ENCODE measurements at places on chromosomes 1 and 21. TPM values are rescaled to one million over a fixed set of nuclear protein-coding genes. Genes with fewer than 3 reads are reported as not detected.

MIXL1 gene
- total RNA-seq, result not detected

- H3K36me3 ChIP-seq, result no peaks in the 10 kb centered on the region
- no peak overlapping the region for H3K4me3 ChIP-seq
- H3K27me3 ChIP-seq, result no peaks in the 10 kb centered on the region
- H3K4me1 ChIP-seq, result peaks cover 12% of the 10 kb centered on the region
- DNase-seq, result no peak
These were observed 54.7 kb upstream of the GREM2 start for GRCh38 chr1:240666568-240667198.

- DNase-seq, result no peak
- no peak overlapping the region for H3K27ac ChIP-seq
- no peaks in the 10 kb centered on the region for H3K27me3 ChIP-seq
- H3K4me3 ChIP-seq, result no peak overlapping the region
These were observed 155.8 kb upstream of the ADAMTS5 start for GRCh38 chr21:27122686-27123085.

TNFRSF1B gene
- total RNA-seq, result 11.2 TPM

CCDC181 gene
- 0.29 TPM for total RNA-seq

TFF2 gene
- total RNA-seq, result not detected

GRCh38 chr1:150619576-150620509, 9.6 kb downstream of the ENSA start:
- no peak overlapping the region for H3K4me3 ChIP-seq
- peak overlapping the region; percentile 59 for H3K27ac ChIP-seq
- no peaks in the 10 kb centered on the region for H3K27me3 ChIP-seq
- DNase-seq, result peak; percentile 93
- peaks cover 55% of the 10 kb centered on the region for H3K36me3 ChIP-seq

GRCh38 chr1:78758506-78758905, 108.9 kb downstream of the IFI44 start:
- H3K4me1 ChIP-seq, result peaks cover 7% of the 10 kb centered on the region
- no peak overlapping the region for H3K27ac ChIP-seq
- H3K4me3 ChIP-seq, result no peak overlapping the region

C8B gene
- total RNA-seq, result not detected

DNA sequence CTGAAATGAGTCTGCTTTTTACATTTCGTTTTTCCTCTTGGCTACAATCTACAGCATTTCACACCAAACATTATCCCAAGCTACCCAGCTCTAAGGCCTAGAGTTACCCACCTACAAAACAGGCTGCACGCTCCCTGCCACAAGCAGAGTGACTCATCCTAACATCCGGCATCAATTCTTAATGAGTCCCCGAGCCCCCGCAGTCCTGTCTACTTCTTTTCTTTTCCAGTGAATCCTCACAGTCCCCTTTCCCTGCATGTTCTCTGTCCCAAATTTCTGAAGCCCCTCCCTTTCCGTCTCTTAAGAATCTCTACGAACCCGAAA, 650 bp downstream of the PCNX2 start:
- peak; percentile 90 for DNase-seq
- no peaks in the 10 kb centered on the region for H3K36me3 ChIP-seq
- H3K4me1 ChIP-seq, result peaks cover 11% of the 10 kb centered on the region
- H3K27ac ChIP-seq, result peak overlapping the region; percentile 62
- H3K4me3 ChIP-seq, result peak overlapping the region; percentile 87

DNA sequence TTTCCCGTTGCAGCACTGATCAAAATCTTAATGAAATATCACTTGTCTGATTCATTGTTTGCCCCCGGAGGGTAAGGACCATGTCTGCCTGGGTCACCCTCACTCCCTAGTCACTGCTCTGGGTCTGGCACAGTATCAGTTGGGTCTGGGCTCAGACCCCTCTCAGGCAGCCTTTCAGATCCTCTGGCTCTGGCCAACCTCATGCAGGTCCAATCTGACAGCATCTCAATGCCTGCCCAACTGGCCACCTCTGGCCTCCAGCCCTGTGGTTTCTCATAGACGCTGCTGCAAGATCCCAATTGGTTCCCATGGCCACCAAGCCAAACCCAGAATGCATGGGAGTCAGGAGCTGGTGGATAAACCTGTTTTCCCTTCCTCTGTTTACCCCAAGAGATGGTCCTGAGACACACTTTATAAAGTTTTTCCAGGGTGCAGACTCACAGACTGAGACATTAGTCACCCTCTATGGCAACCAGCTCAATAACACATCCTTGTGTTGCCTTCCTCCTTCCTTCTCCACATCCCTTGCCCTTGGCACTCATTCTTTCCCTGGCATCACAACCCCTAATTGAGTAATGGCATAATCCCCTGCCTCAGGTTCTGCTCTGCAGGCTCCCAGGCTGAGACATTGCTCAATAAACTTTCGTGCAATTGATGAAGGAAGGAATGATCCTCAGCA, 199.2 kb downstream of the GRIK3 start:
- no peak for DNase-seq
- H3K4me3 ChIP-seq, result no peak overlapping the region
- H3K36me3 ChIP-seq, result no peaks in the 10 kb centered on the region
- no peaks in the 10 kb centered on the region for H3K27me3 ChIP-seq
- no peak overlapping the region for H3K27ac ChIP-seq

DNA sequence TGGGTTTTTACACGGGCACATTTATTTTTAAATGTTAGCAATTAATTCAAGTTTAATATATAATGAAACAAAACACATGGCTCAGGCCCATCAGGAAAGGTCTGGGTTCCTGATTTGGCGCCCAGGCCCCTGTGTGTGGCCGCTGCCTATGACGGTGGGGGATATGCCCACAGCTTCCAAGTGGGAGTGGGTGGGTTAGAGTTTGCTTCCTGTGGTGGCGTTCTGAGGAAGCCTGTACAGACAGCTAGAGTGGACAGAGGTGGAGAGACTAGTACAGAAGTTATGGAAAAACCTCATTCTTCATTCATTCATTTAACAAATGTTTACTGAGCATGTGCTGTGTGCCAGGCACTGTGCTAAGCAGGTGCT, 22.4 kb upstream of the EPS8L3 start:
- no peaks in the 10 kb centered on the region for H3K27me3 ChIP-seq
- H3K4me3 ChIP-seq, result no peak overlapping the region
- H3K27ac ChIP-seq, result no peak overlapping the region
- no peak for DNase-seq
- no peaks in the 10 kb centered on the region for H3K36me3 ChIP-seq

MAP3K21 gene
- under 0.01 TPM for total RNA-seq

Data from osteoblast (primary cell).